ENCODE measurements at places on chromosomes 3 and 15.

DNA sequence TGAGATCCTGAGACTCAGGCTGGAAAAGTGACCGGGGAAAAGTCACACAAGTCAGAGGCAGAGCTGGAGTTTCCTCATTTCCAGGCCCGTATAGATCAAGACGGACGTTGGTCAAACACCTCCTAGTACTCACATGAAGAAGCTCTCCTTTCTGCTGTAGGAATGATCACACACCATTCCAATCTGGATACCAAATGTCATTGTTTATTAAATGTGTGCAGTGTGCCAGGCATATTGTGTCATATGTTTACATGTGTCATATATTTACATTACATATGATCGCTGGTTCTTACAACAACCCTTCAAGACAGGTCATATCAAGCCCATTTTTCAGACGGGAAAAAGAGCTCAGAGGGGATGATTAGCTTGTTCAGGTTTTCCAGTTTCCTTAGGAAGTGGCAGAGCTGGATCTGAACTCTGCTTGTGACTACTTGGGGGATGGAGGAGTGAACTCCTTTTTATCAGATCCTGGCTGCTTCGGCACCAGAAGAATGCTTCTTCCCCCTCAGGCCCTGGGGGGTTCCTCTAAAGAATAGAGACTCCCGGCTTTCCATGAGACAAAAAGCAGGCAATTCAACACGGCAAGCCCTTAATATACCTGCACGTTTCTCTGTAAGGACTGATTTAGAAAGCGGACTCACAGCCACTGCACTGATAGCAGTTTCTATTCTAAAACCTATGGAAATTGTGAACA lies 41.9 kb downstream of the FAM43A start:
- DNase-seq = no peak

GRCh38 chr3:123881771-123882170 lies 2.4 kb downstream of the MYLK start:
- DNase-seq = no peak

DNA sequence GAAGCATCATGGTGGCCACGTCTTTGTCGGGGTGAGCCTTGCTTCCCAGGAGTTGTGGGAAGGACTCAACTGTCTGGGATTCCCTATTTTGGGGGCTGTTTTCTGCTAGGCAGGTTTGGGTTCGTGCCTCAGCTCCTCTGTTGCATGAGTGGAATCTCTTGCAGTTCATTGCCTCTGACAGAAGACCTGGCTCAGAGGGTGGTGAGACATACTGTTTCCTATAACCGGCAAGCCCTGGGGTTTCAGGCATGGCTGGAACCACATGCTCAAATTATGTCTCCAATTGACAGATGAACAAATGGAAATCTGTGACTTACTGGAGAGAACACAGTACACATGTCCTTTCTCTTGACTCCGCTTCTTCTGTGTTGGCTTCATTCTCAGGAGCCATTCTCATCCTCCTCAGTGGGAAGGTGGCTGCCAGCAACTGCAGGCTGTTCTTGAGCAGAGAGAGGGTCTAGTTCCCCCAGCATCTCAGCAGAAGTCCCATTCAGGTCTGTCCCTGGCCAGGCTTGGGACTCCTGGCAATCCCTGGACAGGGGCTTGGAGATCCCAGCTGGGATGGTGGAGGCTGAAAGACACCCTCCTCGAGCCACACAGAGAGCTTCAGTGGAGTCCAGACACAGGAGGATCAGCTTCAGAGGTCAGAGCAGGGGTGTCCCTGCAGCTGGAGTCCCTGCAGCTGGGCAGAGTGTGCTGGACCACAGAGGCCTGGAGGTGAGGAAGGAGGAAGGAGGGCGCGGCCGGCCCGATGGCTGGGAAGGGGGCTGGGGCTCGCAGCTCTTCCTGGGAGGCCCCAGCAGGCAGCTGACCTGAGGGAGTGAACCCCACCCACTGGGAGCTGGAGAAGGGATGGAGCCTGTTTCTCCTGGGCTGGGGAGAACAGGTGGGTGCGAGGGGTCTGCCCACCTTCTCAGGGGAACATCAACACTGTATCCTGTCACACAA lies 97.6 kb downstream of the LSM3 start:
- no peak for DNase-seq

DNA sequence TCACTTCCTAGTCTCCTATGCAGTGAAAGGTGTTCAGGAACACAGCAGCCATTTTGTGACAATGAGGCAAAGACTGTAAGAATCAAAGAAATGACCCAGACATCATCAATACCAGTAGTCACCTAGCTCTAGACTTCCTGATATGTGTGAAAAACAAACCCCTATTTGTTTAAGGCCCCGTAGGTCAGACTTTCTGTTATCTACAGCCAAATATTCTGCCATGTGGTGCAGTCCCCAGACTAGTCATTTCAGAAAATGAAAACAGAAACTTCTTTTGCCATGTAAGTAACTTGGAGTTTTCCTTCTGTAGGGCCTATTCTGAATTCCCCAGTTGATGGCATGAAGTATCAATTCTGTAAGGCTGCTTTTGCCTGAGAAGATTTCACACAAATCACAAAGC lies 181.7 kb upstream of the SNTN start:
- DNase-seq = no peak

DNA sequence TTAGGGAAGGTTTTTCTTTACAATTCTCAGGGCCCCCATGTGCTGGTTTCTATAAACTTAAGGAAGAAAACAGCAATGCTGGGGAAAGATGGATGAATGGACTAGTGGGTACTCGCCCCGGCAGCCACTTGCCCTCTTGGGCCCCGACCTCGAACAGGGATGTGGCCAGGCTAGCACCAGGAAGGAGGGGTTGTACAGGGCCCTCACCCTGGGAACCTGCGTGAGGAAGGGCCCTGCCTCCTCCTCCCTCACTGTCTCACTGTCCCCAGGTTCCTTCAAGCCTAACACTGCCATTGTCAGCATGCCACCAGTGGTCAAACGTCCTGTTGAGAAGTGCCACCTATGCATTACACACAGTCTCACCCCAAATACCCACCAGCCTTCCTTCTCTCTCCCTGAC lies 9.1 kb downstream of the ADAMTS17 start:
- no peak for DNase-seq

DNA sequence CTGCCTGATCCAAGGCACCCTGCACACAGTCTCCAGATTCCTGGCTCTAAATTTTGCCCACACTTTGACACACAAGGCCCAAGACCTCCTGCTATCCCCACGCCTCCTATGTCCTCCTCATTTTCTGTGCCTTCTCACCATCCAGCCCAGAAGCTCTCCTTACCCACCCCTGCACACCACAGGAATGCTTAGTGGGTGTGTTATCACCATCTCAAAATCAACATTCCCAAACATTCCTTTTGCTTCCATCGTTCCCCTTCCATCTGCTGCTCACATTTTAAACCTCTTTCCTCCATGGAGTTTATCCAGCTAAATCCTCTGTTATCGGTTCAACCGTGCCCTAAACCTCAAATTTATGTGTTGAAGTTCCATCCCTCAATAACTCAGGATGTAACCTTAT lies 43.9 kb downstream of the DGKG start:
- DNase-seq = no peak

DNA sequence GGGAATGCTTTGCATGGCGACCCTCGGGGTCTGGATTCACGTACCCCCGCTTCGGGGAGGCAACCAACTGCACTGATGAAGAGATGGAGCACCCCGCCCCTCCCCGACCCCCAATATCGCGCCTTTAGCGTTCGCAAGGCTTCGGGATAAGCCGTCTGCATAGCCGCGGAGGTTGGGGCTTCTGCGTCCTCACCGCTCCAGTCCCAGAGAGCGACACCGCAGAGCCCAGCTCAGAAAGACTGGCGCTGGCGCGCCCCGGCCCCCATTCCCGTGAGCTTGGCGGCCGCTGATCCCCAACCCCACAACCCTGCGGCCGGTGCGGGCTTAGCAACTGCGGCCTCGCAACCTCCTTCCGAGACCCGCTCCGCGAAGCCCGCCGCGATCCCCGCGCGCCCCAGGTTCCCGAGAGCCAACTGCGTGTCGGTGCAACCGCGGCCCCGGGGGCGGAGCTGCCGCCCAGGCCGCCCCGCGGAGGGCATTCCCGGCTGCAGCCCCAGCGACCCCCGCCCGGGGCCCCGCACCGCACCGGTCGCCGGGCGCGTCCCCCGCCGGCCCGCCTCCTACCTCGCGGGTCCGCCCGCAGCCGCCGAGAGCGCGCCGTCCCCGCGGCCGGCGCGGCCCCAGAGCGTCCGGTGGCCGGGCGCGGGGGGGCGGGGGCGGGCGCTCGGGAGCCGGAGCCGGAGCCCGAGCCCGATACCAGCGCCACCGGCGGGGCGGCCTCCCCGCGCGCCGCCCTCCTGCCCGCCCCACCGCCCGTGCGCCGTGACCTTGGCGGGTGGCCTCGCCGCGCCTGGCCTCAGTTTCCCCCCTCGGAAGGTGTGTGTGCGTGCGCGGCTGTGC lies 79.5 kb downstream of the IQSEC1 start:
- DNase-seq = no peak

GRCh38 chr3:47681016-47681415 lies 100.7 kb downstream of the SMARCC1 start:
- peak; percentile 40 for DNase-seq

- peak; percentile 59 for DNase-seq
Measured at GRCh38 chr15:44066211-44066827, 128.8 kb downstream of the FRMD5 start.

DNA sequence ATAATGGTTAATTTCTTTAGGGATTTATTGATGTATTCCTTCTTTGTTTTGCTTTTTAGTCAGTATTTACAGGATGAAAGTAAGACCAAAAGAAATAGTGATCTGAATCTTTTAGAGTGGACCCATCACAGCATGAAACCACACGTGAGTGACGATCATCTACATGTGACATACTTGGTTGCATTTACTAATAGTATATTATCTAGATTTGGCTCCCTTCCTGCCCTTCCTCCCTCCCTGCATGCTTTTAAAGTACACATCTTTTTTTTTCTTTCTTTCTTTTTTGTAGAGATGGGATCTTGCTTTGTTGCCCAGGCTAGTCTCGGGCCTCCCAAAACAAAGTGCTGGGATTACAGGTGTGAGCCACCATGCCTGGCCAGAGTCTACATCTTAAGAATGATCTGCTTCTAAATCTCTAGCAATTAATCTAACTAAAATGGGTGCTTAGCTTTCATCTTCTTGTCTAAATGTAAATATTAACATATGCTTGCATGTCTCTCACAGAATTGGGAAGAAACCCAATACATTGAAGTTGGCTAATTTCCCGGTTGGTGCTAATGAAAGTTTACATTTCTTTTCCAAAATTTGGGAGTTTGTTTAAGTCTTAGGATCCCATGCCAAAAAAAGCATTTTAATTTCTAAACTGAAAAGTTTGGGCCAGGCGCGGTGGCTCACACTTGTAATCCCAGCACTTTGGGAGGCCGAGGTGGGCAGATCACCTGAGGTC lies 38.0 kb downstream of the SENP2 start:
- no peak for DNase-seq

- DNase-seq = no peak
Measured at GRCh38 chr3:156602424-156602823, 47.5 kb upstream of the SSR3 start.

DNA sequence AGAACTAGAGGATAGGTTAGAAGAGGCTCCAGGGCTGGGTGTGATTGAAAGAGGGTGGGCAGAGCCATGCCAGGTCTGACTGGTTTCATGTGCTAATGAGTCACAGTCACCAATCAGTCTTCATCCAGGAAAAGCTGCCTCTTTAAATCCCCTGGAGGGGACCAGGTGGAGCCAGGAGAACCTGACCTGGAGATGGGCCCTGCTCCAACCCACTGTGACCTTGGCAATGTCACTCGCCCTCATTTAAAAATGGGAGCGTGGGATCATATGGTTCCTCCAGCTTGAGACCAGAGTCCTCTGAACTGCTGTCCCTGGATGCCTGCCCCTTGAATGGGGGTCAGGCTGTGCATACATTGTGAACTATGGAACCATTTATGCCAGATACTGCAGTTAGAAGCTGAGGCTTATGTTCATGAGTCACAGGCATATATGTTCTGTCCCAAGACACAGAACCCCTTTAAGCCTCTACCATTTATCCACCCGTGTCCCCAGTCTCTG lies 23.0 kb downstream of the HES1 start:
- no peak for DNase-seq

DNA sequence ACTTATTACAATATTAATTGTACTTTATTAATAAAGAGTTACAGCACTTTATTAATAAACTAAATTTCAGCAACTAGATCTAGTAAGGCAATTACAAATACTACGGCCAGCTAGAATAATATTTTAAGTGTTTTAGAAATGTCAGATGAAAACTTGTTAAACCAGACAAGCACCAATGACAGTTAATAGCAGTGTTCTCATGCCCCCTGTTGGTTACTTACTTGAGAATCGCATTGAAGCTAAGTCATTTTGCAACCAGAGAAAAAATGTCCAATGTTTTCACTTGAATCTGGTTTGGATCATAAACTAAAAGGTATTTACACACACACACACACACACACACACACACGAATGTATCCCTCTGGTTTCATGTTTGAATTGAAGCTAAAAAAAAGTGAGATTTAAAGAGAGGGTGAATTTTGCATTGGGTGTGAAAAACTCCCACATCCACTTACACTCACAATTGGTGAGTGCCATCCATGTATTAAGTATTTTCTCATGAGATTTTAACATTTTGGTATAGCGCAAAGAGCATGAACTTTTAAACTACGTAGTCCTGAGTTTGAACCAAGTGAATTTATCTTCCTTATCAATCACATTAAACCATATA lies 347.7 kb downstream of the ZBBX start:
- peak; percentile 22 for DNase-seq

GRCh38 chr15:39016706-39017105 lies 452.1 kb upstream of the RASGRP1 start:
- DNase-seq = no peak

GRCh38 chr15:58019503-58020376 lies 45.8 kb downstream of the ALDH1A2 start:
- no peak for DNase-seq

DNA sequence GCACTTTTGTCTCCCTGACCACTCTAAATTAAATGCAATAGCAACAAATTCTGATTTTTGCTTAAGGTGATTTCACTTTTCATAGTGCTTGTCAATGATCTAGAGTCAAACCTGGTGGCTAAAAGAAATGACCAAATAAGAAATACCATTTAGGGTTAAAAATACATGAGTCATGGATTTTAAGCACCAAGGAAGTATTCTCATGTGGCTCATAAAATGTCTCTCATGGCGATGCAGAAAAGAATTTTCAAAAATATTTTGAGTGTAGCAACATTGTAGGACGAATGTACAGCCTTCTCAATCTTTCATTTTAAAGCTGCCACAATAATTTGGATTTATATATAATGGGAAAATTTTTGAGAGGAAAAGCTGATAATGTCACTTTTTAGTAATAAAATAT lies 193.6 kb downstream of the EPHA3 start:
- no peak for DNase-seq

GRCh38 chr3:160840590-160840989 lies 84.6 kb downstream of the PPM1L start:
- no peak for DNase-seq

DNA sequence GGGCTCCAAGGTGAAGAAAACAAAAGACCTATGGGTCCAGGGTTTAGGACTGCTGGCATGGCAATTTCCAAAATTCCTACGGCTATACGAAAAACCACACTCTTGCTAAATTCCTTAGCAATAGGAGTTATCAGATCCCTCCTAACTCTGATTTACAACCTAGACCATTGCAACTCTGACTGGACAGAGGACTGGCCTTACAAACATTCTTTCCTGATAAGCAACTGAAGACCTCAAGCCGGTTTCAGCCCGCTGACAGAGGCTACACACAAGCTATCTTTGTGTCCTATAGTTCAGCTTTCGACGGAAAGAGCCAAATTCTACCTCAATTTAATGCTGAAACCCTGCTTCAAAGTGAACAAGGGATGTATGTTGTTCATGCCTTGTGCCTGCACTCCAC lies 38.3 kb upstream of the AGBL1 start:
- no peak for DNase-seq

Data from putamen (tissue), 1 donor.